Tibial nerve (tissue), 4 donors: ENCODE measurements at places on chromosomes 16 and 17.

DNA sequence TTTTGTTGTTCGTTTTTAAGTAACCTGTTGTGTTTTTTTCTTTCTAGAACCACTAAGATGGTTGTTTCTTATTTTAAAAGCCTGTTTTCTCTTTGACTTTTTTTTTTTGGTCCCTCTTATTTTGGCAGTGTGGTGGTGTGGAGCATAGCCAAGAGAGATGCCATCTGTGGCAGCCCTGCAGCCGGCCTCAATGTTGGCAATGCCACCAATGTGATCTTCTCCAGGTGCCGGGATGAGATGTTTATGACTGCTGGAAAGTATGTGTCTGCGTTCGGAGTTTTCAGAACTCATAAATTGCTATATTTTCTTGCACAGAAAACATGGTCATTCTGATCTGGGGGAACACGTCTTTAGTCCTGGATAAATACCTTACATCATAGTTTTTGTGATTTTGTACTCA lies 17.6 kb downstream of the CFAP52 start:
- DNase-seq: no peak

DNA sequence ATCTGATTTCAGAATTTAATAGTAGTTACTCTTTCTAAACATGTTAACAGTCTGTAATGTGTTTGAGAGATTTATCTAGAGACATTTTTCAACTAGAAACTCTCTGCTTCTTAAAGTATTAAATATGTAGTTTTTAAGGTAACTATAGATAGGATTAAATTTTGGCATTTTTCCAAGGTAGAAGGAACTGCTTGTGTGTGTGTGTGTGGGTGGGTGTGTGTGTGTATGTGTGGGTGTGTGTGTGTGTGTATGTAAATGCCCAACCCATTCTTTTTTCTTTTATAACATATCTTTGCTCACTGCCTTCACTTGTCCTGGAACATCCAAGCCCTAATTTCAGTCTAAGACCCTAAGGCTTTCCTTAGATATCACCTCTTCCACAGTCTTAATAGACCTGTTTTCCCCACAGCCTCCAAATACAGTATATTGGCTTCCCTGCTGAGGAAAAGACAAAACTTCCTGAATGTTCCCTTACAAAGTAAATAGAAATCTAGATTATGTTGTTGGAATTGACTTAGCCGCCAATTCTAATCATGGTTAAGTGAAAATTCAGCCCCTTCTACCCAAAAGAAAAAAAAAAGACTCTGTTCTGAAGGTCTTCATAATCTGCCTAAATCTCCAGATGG lies 33.5 kb downstream of the NUP93 start:
- no peak for DNase-seq

GRCh38 chr17:34370997-34371395 lies 8.0 kb upstream of the CCL1 start:
- no peak for DNase-seq

DNA sequence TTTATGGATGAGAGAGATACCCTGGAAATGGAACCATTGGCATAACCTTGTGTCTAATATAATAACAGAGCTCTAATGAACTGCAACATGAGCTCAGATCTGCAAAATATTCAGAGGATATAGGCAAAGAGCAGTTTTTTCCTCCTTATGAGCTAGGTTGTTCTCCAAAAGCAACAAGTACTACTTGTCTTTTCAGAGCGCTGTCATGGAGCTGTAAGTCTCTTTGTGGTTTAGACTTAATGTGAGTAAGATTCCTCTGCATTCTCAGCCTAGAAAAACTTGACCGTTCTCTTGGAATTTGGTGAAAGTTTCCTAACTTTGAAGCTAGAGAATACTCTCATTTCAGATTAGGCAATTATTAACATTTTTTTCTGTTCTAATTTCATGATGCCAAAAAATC lies 85.2 kb downstream of the FTO start:
- DNase-seq: no peak

DNA sequence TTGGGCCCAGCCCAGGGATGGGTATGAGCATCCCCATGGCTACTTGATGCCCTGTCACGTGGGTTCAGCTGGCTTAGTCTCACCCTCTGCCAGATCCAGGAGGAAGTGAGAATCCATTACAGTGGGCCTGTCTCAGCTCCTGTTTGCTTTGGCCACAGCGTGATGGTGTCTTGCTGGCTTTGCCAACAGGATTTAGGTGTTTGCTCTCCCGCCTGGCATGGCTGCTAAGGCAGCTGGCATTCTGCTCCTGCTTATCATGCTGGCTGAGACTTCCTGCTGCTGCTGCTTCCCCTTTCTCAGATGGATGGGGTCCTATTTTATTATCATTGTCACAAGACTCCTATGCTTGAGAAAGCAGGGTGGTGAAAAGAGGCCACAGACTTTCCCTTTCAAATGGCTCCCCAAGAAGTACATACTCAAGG lies 28.3 kb upstream of the HOXB13 start:
- DNase-seq: no peak

DNA sequence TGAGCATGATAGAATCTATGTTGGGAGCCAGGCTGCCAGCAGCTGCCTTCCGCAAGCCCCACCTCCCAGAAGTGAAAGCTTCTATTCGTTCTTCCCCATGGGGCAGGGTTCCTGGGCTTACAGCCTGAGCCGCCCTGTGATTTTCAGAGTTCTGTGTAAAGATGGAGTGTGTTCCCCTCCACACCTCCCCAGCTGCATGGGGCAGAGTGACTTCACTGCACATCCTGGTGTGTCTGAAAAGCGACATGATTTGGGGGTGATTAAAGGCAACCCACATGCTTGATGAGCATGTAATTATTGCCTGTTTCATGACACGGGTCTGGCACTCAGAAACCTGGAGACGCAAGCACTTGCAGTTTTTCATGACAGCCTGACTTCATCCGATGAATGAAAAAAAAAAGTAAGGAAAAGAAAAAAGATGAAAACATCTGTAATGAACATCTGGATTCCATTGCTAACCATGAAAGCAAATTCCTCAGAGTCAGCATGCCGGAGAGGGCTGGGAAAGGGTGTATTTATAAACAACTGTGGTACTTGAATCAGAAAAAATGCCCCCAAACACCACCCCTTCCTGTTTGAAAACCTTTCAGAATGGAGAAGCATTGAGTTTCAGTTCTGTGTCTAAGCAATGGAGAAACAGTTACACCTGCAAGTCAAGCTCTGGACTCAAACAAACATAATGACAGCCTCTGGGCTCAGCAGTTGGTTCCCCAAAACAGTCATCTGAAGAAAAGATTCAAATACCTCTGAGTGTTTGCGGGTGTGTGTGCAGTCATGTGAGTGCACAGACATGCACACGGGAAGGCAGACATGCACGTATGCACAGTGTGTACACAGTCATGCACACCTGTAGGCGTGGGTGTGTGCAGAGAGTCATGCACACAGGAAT lies 266.0 kb downstream of the ENGASE start:
- no peak for DNase-seq

- DNase-seq: no peak
These were observed 12.9 kb downstream of the COL1A1 start for GRCh38 chr17:50188531-50188920.

DNA sequence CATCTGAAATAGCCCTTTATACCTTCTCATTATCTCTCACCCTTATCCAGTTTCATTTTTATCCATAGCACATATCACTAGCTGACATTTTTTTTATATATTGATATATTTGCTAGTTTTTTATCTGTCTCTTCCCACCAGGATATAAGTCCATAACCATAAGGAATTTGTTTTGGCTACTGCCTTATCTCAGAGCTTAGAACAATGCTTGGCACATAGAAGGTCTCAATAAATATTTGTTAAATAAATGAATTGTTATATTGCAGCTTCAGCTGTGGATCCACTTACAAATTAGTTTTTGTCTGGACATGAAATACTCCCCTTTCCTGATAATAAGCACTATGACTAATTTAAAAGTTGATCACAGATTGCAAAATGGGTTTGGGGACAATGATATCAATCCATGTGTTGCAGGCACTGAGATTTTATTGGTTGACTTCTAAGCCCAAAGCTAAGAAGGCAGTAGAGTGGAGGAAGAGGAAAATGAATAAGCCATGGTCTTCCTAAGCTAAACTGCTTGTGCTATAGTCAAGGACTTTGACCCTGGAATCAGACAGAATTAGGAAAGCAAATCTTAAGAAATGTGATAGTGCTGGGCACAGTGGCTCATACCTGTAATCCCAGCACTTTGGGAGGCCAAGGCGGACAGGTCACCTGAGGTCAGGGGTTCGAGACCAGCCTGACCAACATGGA lies 31.9 kb upstream of the YPEL2 start:
- DNase-seq: no peak

GRCh38 chr17:56761387-56761786 lies 72.3 kb downstream of the C17orf67 start:
- no peak for DNase-seq

DNA sequence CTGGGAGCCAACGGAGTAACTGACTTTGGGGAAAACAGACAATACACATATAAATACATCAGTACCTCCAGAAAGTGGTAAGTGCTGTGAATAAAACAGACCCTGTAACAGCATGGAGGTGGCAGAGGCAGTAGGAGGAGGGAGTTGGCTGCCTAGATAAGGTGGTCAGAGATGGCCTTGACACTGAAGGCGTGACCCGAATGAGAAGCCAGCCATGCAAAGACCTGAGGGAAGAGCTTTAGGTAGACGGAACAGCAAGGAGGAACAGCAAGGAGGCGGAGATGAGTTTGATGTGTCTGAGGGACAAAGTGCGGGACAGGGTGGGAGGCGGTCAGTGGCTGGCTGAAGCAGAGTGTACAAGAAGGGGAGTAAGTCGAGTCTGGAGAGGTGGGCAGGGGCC lies 8.1 kb upstream of the SLC6A4 start:
- DNase-seq: no peak

DNA sequence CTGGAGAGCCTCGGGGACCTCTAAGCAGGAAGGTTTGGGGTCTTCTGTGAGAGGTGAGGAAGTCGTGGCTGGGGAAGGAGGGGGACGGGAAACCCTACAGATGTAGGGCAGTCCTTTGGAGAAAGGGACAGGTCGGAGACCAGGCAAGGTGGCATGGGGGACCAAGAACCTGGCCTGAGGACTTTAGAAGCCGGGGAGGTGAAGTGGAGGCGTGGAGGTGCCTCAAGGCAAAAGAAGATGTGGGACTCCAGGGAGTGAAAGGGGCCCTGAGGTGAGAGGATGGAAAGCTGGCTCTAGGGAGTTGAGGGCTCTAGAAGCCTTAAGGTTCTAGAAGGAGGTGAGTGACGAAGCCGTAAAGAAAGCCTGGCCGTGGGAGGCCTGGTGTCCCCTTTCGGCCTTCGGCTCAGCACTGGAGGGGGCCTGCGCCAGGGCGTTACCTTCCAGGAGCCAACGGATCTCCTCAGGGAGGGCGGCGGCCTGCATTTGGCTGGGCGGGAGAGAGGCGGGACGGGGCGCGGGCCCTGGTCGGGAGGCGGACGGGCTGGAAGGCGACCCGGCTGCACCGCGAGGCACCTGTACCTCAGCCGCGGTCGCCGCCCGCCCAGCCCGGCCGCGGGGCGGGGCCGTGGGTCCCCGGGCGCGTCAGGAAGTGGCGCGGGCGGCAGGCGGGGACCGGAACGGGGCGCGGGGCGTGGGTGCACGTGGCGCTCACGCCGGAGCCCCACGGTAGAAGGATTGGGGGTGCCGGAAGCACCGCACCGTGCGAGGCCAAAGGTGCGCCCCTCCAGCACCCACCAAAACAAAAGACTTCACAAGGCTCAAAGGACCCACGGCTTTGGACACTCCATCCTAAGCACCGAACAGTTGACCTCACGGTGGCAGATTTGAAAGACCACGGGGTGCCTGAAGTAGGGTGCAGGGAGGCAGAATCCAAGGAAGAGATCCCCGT lies at the start of gene SKAP1:
SKAP1 (minus strand) TSS at position 577 of the 949 bp plus-strand sequence.
- DNase-seq: no peak

DNA sequence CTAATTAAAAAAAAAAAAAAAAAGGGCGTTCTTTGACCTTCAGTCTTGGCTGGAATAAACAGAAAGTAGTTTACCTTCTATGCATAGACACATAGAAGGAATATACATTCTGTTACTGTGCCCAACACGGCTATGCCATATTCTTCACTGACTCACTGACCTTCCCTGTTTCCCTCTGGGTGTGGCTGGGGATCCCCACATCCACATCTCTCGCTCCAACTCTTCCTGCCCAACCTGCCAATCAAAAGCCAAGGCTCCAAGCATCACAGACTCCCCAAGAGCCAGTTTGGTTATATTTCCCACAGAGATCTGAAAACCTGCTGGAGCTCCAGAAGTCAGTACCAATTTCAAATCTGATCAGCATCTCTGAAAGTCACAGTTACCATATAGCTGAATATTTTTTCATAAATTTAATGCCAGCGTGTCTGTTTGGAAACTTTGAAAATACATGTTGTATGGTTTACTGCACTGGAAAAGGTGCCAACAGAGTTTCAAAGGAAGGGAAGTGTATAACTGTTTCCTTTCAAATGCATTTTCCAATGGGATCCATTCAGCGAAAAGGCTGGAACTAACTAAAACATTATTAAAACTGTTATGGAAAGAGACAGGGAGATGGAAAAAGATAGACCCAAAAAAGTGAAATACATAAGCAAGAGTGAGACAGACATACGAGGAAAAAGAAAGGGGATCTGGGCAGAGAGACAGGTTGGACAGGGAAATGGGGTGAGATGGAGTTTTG lies 91.8 kb downstream of the SMG6 start:
- no peak for DNase-seq

- DNase-seq: no peak
These were observed 39.4 kb downstream of the HS3ST3A1 start for GRCh38 chr17:13562271-13562800.

DNA sequence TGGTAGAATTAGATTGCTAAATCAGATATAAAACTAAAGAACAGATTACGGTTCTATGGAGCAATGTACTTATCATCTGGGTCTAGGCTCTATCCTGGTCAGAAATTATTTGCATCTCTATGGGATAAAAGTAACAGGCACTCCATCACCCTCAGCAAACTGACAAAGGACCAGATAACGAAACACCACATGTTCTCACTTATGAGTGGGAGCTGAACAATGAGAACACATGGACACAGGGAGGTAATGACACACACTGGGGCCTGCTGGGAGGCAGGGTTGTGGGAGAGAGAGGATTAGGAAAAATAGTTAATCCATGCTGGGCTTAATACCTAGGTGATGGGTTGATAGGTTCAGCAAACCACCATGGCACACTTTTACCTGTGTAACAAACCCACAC lies 61.9 kb downstream of the MPHOSPH6 start:
- DNase-seq: no peak

DNA sequence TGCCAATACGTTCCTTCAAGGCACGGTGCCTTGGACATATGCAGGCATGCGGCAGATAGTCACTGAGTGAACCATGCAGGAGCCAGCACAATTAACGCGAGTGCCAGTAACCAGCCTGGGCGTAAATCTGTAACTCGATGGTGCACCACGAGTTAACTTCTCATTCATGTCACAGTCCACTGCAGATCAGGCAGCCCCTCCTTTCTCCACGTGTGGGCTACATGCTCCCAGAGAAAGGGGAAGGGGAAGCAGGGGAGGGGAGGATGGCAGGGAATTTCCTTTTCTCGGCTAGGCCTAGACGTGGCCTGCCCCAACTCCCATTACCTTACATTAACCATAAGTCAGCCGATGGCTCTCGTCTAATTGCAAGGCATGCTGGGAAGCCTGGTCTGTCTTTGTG lies 287.9 kb downstream of the CPPED1 start:
- no peak for DNase-seq

DNA sequence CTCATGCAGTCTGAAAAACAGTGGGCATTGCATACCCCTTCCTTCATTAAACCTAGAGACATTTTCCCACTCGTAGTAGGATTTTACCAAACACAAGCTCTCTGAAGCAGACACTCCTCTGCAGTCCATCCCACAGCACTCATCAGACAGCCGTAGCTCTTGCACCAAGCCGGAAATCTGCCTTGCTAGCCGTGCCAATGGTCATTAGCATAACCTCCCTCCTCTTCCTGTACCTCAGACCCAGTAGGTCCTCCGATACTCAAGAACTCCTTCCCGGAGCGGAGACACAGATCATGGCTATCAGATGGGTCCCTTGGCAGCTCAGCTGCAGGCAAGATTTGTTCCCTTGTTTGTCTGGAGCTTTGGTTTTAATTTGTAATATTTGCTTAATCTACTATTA lies 483.1 kb upstream of the PSMD7 start:
- DNase-seq: no peak
